GM23338 (cell line): ENCODE measurements at places on chromosomes 13 and 19. TPM values are rescaled to one million over a fixed set of nuclear protein-coding genes. Genes with fewer than 3 reads are reported as not detected.

The FAM216B gene
- total RNA-seq = not detected in 2 replicates

The UTP14C gene
- total RNA-seq = 22.9 and 25.9 TPM in 2 replicates

DNA sequence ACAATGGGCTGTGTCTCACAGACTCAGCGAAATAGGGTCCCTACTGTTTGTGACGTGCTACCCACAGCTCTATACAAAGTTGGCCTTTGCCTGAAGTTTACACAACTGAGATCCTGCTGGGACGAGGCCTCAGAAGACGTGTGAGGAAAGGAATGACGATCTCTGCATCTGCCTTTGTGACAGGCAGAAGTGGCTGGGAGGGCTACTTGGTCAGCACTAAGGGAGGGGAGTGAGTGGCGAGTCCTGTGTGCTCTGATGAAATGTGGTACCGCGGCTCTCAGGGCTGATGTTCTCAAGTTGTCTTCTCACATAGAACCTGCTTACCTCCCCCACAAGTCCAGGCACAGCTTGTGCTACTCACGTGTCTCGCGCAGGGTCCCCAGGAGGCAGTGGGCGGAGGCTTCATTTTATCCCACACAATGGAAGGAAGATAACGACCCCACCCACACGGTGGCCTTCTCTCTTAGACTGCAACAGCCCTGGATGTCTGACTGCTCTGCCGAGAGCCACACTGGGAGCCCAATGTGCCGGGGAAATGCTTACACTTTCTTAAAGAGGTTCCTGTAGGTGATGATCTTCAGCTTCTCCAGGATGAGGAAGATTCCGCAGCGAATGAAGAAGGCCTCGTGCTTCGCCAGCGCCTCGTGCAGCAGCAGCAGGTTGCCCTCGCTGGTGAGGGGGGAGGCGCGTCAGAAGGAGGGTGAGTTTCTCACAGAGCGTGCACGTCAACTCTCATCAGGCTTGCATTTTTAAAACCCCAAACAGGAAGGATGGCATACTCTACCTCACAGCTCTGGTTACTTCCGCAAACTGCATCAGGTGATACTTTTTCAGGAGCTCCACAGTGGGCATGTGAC, 21.2 kb downstream of the PROZ start:
- no peak overlapping the region for H3K4me3 ChIP-seq
- peaks cover 59% of the 10 kb centered on the region for H3K36me3 ChIP-seq
- H3K27me3 ChIP-seq = no peaks in the 10 kb centered on the region
- DNase-seq = no peak
- no peaks in the 10 kb centered on the region for H3K4me1 ChIP-seq
- no peak overlapping the region for H3K27ac ChIP-seq

The PEAK3 gene
- total RNA-seq = not detected in 2 replicates

DNA sequence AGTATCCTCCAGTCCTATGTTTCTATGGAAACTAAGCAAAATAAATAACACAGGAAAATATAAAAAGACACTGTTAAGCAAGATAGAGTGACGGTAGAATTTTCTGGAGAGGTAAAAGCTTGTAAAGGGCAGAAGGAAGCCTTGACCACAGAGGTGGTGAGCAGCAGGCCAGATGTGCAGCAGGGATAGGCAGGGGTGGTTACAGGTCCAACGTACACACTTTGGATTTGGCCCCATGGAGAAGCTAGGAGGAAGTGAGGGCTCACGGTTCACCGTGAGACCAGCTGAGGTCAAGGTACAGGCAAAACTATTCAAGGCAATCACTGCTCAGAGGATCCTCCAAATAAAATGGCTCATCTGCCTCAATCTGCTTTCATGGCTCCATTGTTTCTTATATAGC, 242.8 kb downstream of the B3GLCT start:
- H3K4me3 ChIP-seq = no peak overlapping the region
- no peak for DNase-seq
- H3K36me3 ChIP-seq = no peaks in the 10 kb centered on the region

The SMAD9 gene
- 1.3 and 1.4 TPM in 2 replicates for total RNA-seq

DNA sequence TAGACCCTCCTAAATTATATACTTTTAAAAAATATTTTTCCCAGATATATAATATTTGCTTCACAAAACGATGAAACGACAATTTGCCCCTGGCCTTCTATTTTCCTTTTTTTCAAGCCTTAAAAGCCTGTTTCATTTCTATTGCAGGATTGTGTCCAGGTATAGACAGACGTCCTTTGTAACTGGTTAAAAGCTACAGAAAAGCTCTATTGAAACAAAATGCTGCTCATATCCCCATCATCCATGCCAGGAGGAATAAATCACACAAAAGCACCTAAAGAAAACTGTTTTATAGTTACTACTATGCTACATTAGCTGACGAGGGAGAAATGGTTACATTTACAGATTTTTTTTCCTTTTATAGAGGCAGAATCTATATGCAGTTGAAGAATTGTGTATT, 765.1 kb downstream of the DIAPH3 start:
- no peaks in the 10 kb centered on the region for H3K27me3 ChIP-seq
- DNase-seq = no peak
- H3K27ac ChIP-seq = no peak overlapping the region
- H3K4me3 ChIP-seq = no peak overlapping the region

The NEK5 gene
- total RNA-seq = 0.16 and 0.73 TPM in 2 replicates

The CCL25 gene
- 0.52 TPM in 1 of 2 replicates, not detected in the other for total RNA-seq

- no peak overlapping the region for H3K27ac ChIP-seq
- no peaks in the 10 kb centered on the region for H3K27me3 ChIP-seq
- H3K36me3 ChIP-seq = no peaks in the 10 kb centered on the region; the same call in 1 of the 2 replicates
- peaks cover 28% of the 10 kb centered on the region for H3K4me1 ChIP-seq
- H3K4me3 ChIP-seq = no peak overlapping the region
Observed at GRCh38 chr13:110337247-110337646, 30.2 kb downstream of the COL4A2 start.
